ENCODE measurements at places on chromosomes 7 and 10. TPM values are rescaled to one million over a fixed set of nuclear protein-coding genes. Genes with fewer than 3 reads are reported as not detected.

DNA sequence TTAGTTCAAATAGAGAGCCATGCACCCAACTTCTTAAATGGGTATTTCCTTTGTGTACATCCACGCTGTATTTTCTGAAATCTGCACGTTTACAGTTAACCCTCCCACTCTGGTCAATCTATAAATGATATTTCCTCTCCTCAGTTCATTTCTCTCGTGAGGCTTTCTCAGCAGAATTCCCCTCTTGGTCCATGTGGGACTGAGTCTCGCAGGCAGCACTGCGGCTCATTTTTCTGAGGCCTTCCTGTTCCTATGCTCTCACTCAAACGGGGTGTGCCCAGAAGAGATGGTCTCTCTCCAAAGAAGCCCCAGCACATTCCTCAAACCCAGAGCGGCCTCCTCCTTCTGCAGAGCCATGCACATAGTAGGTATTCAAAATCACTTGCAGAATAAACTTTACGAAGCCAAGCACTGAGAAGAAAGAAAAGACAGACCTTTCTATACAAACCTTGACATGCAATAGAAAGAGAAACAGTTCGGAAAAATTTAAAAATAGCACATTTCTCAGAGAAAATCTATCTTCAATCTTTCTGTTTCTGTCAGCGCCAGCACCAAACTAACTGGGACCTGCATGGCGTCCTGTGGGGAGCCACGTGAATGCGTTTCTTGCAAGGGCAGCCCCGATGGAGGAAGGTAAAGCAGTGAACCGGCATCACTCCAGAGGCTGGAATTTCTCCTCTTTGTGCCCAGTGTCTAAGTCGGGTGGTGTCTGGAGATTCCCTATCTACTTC, 77.1 kb downstream of the HIPK2 start:
- H3K4me1 ChIP-seq = peaks cover 20% of the 10 kb centered on the region
- no peak for DNase-seq
- no peaks in the 10 kb centered on the region for H3K36me3 ChIP-seq
- no peak overlapping the region for H3K27ac ChIP-seq
- no peak overlapping the region for H3K4me3 ChIP-seq
- H3K27me3 ChIP-seq = no peaks in the 10 kb centered on the region

GRCh38 chr7:133778472-133778871, 348.7 kb upstream of the LRGUK start:
- H3K4me3 ChIP-seq = no peak overlapping the region
- DNase-seq = no peak
- no peaks in the 10 kb centered on the region for H3K36me3 ChIP-seq
- no peaks in the 10 kb centered on the region for H3K4me1 ChIP-seq
- no peak overlapping the region for H3K27ac ChIP-seq

Gene WDFY4
- total RNA-seq = 5.0 TPM

Gene FXYD4
- total RNA-seq = not detected

GRCh38 chr10:124270530-124271327, 148.0 kb downstream of the OAT start:
- H3K27me3 ChIP-seq = no peaks in the 10 kb centered on the region
- H3K27ac ChIP-seq = no peak overlapping the region

DNA sequence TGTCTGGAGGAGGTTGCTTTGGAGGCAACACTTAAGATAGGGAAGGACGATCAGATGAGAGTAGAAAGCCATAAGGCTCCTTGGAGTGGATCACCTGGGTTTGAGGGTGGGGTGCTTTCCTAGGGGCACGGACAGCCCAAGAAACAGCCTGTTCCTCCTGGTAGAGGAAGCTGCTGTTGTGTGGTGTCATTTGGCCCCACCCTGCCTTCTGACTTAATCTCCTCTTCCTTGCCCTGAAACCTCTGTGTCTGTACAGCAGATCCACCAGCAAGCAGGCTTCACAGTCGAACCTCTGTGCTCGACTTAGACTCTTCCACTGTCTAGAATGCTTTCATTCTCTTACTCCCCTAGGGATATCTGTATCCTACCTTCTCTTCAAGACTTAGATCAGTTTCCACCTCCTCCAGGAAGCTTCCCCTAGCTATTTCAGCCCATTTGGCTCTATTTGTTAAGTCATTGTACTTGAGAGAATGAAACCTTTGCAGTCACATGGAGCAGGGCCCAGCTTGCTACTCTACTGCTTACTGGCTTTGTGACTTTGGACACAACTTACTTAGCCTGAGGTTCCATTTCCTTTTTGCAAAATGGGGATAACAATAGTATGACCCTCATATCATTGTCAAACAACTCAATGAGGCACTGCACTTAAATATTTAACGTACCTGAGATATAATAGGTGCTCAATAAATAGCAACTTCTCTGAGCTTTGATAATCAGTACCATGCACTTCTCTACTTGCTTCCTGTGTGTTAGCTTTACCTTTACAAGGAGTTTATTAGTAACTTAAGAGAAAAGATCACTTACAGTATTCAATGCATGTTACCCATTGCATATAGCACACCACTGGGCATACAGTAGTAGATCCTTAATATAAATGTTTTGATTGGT, 5.0 kb downstream of the MXI1 start:
- no peaks in the 10 kb centered on the region for H3K36me3 ChIP-seq
- DNase-seq = no peak
- no peaks in the 10 kb centered on the region for H3K27me3 ChIP-seq
- peaks cover 7% of the 10 kb centered on the region for H3K4me1 ChIP-seq
- H3K4me3 ChIP-seq = no peak overlapping the region

Gene GATA3
- total RNA-seq = not detected

- no peak overlapping the region for H3K4me3 ChIP-seq
- H3K27ac ChIP-seq = peak overlapping the region; percentile 92
- no peaks in the 10 kb centered on the region for H3K36me3 ChIP-seq
These were observed 252.3 kb upstream of the KLF14 start for GRCh38 chr7:130986261-130986690.

GRCh38 chr7:84686373-84686772, 491.8 kb upstream of the SEMA3A start:
- H3K4me3 ChIP-seq = no peak overlapping the region
- DNase-seq = no peak
- H3K36me3 ChIP-seq = no peaks in the 10 kb centered on the region
- no peaks in the 10 kb centered on the region for H3K4me1 ChIP-seq
- H3K27me3 ChIP-seq = no peaks in the 10 kb centered on the region

DNA sequence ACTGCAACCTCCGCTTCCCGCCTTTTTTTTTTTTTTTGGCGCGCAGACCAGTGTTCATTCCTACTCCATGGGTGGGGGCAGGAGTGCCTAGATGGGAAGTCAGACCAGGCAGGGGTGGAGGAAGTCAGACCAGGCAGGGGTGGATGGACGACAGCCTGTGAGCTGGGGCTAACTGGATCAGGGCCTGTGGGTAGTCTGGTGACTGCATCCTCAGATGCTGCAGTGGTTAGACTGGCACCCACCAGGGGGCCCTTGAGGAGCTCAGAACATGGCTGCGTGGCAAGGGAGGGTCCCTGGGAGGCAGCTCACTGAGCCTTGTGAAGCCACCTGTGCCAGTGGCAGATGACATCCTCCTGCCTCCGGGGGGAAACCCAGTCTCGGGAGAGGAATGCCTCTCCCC, 35.1 kb downstream of the RCC1L start:
- peaks cover 7% of the 10 kb centered on the region for H3K4me1 ChIP-seq
- no peaks in the 10 kb centered on the region for H3K36me3 ChIP-seq
- DNase-seq = no peak
- H3K27ac ChIP-seq = no peak overlapping the region
- H3K4me3 ChIP-seq = no peak overlapping the region

GRCh38 chr7:609365-609764, 89.7 kb upstream of the PDGFA start:
- H3K4me1 ChIP-seq = peaks cover 28% of the 10 kb centered on the region
- H3K4me3 ChIP-seq = no peak overlapping the region
- no peak for DNase-seq
- H3K27ac ChIP-seq = no peak overlapping the region
- H3K27me3 ChIP-seq = no peaks in the 10 kb centered on the region

GRCh38 chr7:94649450-94649849, 6.5 kb downstream of the SGCE start:
- no peak for DNase-seq
- no peaks in the 10 kb centered on the region for H3K4me1 ChIP-seq
- H3K4me3 ChIP-seq = no peak overlapping the region

GRCh38 chr10:126696684-126697083, 26.2 kb upstream of the C10orf90 start:
- DNase-seq = no peak
- no peak overlapping the region for H3K27ac ChIP-seq
- no peaks in the 10 kb centered on the region for H3K36me3 ChIP-seq
- no peaks in the 10 kb centered on the region for H3K27me3 ChIP-seq
- H3K4me3 ChIP-seq = no peak overlapping the region

DNA sequence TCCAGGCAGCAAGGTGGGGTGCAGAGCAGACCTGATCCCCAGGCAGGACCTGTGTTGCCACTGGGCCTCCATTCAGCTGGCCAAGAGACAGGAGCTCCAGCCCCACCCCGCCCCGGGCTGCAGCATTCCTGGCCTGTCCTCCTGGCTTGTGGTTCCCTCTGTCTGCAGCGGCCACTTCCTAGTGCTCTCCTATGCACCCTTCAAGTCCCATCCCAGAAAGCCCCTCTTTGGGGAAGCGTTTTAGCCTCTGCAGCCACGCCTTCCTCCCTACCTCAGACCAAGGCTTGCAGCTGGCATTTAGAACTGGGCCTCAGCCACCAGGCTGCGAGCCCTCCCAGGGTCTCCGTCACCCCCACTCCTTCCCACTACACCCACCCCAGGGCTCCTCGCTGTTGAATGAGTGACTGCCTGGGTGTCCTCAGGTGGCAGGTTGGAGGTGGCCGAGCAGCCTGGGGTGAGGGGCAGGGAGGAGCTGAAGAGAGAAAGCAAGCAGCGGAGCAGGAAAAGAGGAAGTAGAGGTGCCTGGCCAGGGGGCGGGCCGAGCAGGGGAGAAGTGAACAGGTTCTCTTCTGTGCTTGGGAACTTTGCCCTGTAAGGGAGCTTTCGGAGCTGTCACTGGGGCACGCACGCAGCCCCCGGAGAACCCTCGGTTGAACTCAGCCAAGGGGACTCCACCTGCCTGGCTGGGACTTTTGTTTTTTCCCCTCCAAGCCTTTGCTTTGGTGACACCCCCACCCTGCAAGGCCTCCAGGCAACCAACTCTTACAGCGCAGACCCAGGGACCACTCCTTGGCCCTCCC, 109.1 kb upstream of the TNRC18 start:
- H3K4me3 ChIP-seq = peak overlapping the region; percentile 83
- no peaks in the 10 kb centered on the region for H3K27me3 ChIP-seq
- H3K4me1 ChIP-seq = peaks cover 2% of the 10 kb centered on the region
- peaks cover 9% of the 10 kb centered on the region for H3K36me3 ChIP-seq
- DNase-seq = no peak

DNA sequence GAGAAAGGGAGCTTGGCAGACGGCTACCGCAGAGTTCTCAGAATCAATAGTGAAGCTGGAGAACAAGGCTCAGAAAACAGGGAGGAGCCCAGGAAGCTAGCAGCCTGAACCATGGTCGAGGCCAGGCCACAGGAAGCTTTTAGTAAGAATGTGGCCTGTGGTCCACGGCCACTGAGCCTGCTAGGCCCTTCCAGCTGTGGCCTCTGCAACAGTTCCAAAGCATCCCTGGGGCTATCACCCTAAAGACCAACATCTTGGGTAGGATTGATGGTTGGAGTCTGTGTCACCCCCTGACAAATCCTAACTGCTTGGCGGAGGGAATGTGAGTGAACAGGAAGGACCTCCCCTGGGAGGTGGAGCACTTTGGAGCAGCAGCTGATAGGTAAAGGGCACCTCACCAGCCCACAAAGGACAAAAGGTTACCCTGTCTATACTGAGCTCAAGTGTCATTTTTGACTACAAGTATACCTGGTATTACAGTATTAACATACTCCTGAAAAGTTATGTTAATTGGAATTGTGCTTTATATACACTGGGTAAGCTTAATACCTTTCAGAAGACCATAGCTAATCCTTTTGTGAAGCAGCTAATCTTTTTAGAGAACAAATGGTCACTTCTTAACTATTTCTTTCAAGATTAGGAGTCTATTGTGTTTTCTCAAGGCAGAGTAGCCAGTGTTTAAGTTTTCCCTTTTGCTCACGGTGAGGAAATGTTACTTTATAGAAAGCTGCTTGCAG, 18.7 kb downstream of the PTPRE start:
- DNase-seq = no peak
- H3K36me3 ChIP-seq = no peaks in the 10 kb centered on the region
- no peak overlapping the region for H3K4me3 ChIP-seq
- H3K4me1 ChIP-seq = peaks cover 60% of the 10 kb centered on the region
- no peaks in the 10 kb centered on the region for H3K27me3 ChIP-seq

- no peaks in the 10 kb centered on the region for H3K27me3 ChIP-seq
- no peak overlapping the region for H3K4me3 ChIP-seq
- no peaks in the 10 kb centered on the region for H3K36me3 ChIP-seq
- H3K4me1 ChIP-seq = peaks cover 20% of the 10 kb centered on the region
- no peak overlapping the region for H3K27ac ChIP-seq
These were observed 106.9 kb upstream of the RHEB start for GRCh38 chr7:151626422-151627115.

DNA sequence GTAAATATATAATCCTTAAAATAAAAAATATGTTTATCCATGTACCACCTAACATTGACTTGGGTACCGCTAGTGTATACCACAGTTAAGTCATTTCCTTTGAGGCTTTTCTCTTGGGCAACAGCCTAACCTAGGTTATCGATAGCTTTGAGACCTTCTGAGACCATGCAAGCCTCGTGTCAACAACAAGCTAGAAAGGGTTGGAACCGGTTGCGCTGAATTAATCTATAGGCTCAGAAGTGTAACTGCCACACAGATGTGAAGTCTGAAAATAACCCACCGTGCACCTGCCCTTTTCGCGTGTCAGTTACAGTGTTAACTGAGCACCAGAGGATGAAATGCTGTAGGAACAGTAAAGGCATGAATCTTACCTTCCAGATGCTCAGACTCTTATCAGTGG, 59.8 kb downstream of the ARID5B start:
- no peak for DNase-seq
- H3K4me1 ChIP-seq = no peaks in the 10 kb centered on the region
- no peaks in the 10 kb centered on the region for H3K36me3 ChIP-seq
- H3K27me3 ChIP-seq = no peaks in the 10 kb centered on the region
- H3K4me3 ChIP-seq = no peak overlapping the region

DNA sequence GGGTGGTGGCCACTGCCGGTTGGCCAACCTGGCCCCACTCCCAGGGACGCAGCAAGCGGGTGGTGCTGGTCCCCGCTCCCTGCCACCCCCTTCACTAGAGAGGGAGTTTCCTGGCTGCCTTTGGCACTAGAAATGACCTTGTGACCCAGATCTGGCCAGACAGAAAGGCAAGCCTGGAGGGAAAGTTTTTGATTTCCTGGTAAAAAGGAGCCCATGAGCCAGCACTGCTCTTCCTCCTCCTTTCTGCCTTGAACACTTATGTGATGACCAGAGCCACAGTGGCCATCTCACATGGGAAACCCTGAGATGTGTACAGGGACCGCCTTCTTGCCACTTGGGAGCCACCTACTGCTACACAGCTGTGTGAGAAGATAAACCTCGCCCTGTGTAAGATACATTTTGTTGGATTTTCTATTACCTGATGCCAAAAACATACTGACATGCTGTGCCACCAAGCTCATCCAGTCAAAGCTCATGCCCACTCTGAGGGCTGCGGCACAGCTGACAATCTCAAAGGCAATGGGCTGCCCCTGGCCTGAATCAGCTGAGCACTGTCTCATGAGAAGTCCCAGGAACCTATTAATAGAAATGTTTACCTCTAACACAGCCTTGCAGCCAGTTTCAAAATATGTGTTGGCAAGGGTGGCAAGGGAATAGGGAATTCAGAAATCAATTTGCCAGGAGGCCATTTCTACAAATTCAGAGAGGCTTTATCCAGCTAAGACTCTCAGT, 94.0 kb downstream of the CYTH3 start:
- H3K4me1 ChIP-seq = peaks cover 29% of the 10 kb centered on the region
- H3K36me3 ChIP-seq = no peaks in the 10 kb centered on the region
- DNase-seq = no peak
- H3K27me3 ChIP-seq = no peaks in the 10 kb centered on the region
- no peak overlapping the region for H3K4me3 ChIP-seq
- H3K27ac ChIP-seq = peak overlapping the region; percentile 27

Gene FAM25A
- total RNA-seq = not detected

Gene WNT2
- not detected for total RNA-seq

Gene IFIT1B
- not detected for total RNA-seq

Gene GIMAP8
- 6.3 TPM for total RNA-seq

Data from tibial nerve (tissue), 4 donors.